Cerebellum (tissue), 4 donors: ENCODE measurements at places on chromosomes 3 and 15.

DNA sequence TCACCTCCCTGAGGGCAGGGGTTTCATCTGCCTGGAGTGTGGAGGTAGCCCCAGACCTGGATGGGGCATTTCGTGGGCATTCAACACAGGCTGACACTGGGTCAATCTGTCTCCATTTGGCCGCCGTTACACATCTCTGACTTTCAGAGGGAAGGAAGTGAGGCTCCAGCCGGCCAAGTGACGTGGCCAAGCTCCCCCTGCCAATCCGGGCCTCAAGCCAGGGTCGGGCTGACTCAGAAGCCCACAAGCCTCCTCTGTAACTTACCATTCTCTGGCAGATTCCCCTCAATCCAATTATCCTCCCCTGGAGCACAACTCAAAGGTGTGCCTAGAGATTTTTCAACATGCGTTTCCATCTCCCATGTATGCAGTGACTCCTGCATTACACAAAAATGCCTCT is 227.6 kb downstream of the KLF13 start:
- peak; percentile 63 for DNase-seq

- no peak for DNase-seq
Measured at GRCh38 chr3:110656394-110657025, 415.1 kb upstream of the NECTIN3 start.

DNA sequence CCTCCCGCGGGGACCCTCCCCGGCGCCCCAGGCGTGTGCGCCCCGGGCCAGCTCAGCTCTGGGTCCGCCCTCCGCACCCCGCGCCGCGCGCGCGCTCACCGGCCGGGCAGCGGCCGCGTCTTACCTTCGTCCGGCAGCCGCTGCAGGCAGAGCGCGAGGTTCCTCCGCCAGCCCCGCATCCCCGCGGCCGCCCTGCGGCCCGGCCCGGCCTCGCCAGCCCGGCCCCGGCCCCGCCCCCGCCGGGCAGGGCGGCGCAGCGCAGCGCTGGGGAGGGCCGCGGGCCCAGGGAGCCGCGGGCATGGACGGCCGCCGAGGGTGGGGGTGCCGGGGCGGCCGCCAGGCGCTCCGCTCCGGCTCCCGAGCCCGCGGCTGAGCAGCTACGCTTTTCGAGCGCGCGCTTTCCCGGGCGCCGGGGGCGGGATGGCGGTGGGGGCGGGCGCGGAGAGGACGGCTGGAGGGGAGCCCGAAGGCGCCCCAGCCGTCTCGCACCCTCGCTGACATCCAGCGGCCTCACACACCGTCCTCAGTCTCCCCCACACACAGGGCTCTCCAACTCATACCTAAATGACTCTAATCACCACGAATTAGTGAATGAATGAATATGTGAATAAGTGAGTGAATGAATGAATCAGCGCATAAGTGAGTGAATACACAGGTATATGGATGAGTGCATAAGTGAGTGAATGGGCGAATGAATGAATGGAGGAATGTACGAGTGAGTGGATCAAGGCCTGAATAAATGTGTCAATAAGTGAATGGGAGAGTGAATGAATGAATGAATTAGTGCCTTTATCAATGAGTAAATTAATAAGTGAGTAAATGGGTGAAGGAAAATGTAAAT is 48.5 kb upstream of the CCDC174 start:
- DNase-seq = no peak

GRCh38 chr3:31541089-31541488 is 8.4 kb downstream of the STT3B start:
- DNase-seq = no peak

GRCh38 chr3:69866988-69867720 is 127.9 kb downstream of the MITF start:
- DNase-seq = no peak

- DNase-seq = no peak
Measured at GRCh38 chr15:22918056-22918455, 62.1 kb downstream of the CYFIP1 start.

DNA sequence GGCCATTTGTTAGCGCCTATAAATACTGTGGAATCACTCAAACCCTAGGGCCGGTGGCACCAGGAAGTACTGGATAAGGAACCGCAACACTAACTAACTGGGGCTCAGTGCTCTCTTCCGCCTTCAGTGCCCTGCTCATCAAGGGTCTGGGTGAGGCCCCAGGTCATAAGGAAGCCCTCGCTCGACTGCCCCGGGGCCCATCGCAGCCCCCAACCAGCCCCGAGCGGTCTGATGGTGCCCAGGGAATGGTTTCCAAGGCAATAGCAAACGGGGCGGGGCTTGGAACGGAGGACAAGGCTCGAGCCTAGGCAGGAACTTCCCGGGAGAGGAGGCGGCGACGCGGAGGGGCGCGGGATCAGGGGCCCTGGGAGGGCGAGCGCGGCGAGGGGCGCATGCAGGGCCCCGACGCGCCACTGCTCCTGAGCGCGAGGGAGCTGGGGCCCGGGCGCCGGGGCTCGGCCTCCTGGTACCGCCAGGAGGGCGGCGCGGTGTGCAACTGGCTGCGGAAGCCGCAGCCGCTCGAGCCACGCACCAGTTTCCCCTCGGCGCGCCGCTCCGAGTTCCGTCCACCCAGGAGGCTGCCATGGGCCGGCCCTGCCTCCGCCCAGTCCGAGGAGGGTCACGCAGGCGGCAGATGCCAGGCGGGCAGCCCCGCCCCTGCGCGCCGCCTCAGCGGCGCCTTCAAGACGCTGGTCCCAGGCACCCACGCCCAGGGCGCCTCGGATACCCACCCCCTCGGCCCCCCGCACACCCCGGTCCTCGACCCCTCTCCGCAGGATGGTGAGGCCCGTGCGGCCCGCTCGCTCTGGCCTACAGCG is at the start of gene TTLL3:
Gene TTLL3 (plus strand): TSS at position 648 of the 818 bp plus-strand sequence. CDS start 400 bp downstream, outside the sequence.
- DNase-seq = peak; percentile 75

DNA sequence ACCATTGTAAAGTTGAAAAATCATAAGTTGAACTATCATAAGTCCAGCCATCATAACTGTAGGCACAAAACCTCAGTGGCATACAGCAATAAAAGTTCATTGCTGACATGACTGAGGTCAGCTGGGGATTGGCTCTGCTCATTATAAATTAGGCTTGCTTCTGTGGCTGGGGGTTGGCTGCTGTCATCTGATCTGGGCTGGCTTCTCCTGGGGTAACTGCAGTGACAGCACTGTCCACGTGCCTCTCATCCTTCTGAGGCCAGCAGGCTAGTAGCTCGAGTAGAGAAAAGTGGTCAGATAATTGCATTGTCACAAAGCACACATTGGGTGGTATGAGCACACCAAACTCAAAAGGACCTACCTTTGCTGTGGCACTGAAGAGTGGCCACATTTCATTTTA is 31.3 kb downstream of the CMTM7 start:
- DNase-seq = no peak

- DNase-seq = no peak
Measured at GRCh38 chr15:50278496-50278895, 13.0 kb upstream of the HDC start.

- no peak for DNase-seq
Measured at GRCh38 chr15:69685512-69686452, 233.2 kb downstream of the RPLP1 start.

- no peak for DNase-seq
Measured at GRCh38 chr3:117016378-117016777, 306.8 kb downstream of the TUSC7 start.

GRCh38 chr3:9676785-9677184 is 26.8 kb upstream of the CPNE9 start:
- no peak for DNase-seq

GRCh38 chr15:73367624-73368300 is 996 bp downstream of the HCN4 start:
- no peak for DNase-seq
